ENCODE measurements at places on chromosomes 4 and X.

DNA sequence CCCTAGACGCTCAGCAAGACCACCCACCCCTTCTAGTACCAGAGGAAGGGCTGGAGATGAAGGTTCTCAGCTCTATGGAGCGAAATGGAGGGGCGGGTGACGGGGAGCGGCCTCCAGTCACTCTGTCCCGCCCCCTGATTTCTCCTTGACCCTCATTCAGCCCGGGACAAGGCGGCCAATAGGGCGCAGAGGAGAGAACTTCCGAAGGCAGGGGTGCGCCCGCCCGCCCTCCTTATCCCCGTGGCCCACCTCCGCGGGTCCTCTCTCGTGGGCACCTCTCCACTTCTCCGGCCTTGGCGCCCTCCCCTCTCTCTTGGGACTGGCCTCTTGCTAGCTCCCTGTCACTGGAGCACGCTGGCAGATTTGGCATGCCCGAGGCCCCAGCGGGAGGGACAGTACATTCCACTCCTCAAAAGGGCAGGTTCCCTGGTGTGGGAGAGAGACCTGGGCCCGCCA lies 1.1 kb upstream of the SEPTIN6 start:
- DNase-seq: no peak

DNA sequence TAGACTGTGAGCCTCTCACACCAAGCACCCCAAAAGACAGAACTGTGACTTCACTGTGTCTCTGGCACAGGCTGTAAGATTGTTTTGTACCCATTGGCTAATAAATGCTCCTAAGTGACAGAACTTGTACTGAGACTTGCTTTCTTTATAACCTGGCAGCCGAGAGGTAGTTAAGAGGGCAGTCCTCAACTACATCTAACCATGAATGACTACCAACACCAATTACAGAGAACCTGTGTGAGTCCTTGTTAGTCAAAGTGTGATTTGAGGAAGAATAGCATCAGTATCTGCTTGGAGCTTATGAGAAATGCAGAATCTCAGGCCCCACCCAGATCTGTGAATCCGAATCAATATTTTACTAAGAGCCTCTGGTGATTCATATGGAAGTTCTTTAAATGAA lies 154.0 kb upstream of the FTHL17 start:
- no peak for DNase-seq

DNA sequence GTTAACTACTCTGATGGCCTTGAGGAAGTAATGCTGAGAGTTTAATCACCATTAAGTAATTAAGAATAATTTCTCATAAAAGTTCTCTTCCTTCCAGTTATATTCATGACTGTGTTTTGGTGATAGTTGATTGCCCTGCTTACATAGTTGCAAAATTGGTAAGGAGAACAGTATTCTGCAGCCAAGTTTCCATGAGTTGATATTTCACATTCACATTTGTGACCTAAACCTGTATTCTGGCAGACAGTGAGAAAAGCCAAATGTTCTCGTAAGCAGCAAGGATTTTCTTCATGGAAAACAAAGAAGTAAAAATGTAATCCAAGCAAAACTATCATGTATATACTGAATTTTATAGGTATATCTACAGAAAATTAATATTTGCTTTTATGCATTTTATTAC lies 187.8 kb upstream of the NUDT6 start:
- DNase-seq: no peak

DNA sequence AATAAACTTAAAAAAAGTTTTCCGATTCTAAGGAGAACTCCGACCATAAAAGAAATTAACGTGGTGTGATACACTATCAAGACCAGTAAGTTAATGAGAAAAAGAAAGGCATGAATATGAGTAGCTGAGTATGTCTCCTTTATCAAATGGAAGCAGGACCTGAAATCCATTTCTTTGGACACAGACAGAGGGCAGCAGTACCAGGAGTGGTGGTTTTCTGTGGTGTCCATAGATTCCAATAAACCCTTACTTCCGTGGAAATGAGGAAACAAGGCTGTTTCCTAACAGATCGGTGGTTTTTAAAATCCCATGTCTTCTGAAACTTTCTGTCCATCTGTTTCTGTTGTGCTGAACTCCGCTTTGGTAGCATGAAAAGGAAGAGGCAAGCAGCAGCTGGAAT lies 128.5 kb upstream of the TSPAN5 start:
- DNase-seq: no peak

- no peak for DNase-seq
These were observed 88.6 kb downstream of the PDGFRA start for GRCh38 chr4:54317690-54318089.

DNA sequence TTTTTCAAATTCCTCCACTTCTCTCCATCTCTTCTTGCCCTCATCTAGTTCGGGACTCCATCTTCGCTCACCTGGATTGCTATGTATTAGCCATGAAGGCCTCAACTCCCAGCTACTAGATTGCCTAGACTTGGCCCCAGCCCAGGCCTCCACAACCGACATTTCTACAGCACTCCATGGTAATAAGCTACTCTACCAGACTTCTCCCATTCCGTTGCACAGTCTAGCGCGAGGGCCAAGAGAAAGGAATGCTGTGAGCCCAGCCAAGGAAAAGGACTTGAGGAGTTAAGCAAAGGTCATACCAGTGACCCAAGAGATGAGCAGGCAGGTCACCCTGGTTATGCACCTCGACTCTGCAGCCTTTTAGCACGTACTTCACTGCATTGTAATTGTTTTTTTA lies 75.6 kb downstream of the SOWAHB start:
- no peak for DNase-seq

DNA sequence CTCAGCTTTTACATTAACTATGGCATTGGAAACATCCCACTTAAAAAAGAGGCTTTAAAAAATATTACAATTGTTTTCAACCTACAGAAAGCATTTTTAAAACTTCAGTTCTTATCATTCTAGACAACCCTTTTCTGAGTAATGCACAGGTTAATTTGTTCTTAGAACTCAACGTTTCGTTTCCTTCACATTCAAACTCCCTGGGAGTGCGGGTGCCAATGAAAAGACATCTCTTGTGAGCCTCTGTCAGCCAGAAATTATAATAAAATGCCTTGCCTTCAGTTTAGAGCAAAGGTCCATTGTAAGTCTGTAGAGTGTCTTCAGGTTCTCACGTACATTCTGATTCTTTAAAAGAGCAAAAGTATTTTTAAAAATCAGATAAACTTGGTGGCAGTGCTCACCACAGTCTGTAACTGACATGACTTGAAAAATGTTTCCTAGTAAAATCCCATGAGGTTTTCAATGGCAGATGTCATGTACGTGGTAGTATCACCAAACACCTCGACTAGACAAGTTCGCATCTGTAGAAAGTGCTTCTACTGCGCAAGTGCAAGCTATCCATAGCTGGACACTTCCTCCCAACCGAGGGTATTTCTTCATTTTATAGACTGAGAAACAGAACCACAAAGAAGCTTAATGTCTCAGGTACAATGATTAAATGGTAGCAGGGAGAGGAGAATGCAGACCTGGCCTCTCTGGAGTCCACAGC lies 65.8 kb downstream of the HAUS3 start:
- DNase-seq: no peak

DNA sequence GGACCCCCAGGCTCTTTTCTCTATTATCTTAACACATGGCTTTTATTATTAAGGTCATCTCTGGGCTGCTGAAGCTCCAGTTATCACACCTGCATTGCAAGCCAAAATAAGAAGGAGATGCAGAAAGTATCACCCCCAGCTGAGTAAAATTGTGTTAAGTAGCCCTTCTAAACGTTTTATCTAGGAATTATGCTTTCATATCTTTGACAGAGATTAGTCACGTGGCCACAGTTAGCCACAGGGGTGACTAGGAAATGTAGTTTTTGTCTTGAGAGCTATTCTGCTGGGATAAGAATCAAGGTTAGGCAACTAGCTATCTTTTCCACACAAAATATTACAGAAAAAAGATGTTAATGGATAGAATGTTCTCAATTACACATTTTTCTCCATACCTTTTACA lies 102.1 kb downstream of the ANXA3 start:
- no peak for DNase-seq

GRCh38 chr4:68658672-68659071 lies 11.8 kb downstream of the UGT2B15 start:
- no peak for DNase-seq

DNA sequence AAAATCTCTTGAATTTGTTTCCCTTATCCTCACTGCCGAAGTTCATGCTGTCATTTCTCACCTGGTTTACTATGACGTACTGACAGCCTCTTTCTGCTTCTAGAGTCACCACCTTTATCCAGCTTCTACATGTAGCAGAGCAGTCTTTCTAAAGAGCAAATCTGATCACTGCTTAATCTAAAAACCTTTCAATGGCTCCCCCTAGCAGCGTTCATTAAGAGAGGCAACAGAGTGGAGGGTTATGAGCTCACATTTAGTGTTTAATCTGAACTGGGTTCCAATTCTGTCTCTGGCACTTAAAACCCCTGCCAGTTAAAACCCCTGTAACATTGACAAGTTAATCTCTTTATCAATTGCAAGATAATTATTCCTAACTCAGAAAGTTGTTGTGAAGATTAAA lies 4.4 kb downstream of the RBPJ start:
- no peak for DNase-seq

DNA sequence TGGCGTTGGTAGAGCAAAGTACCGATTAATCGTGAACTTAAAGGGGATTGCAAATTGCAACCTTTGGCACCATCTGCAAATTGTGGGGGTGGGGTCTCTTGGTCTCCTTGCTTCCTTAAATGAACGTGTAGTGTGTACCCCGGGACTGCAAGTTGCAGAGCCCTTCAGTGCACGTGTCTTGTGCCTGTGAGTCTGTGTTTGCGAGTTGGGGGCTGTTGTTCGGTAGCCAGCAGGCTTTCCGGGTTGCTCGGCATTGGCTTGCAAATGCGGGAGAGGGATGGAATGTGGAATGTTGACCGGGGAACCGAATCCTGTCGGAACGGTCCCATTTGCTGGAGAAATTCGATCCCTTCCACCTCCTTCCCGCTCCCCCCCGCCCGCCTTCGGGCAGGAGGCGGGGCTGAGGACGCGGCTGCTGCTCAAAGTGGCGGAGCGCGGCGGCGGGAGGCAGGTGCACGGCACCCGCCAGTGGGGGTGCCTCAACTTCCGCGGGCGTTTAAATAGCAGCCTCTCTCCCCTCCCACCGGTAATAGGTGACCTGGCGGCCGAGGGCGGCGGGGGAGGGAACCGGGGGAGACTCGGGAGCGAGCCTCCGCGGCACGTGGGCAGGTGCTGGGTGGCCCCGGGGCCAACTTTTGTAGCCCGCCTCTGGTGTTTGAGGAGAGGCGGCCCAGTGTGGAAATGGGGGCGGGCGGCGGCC lies 1.5 kb downstream of the JADE1 start:
- peak; percentile 84 for DNase-seq

GRCh38 chr4:41573502-41574001 lies 35.6 kb downstream of the LIMCH1 start:
- DNase-seq: no peak

GRCh38 chr4:26709246-26709645 lies 125.4 kb downstream of the TBC1D19 start:
- no peak for DNase-seq

- DNase-seq: no peak
These were observed 12.8 kb downstream of the SCARB2 start for GRCh38 chr4:76200771-76201231.

- DNase-seq: no peak
These were observed 19.1 kb upstream of the KIAA0232 start for GRCh38 chr4:6763330-6763851.

- no peak for DNase-seq
These were observed 340.0 kb downstream of the FBXW7 start for GRCh38 chr4:152195888-152196287.

DNA sequence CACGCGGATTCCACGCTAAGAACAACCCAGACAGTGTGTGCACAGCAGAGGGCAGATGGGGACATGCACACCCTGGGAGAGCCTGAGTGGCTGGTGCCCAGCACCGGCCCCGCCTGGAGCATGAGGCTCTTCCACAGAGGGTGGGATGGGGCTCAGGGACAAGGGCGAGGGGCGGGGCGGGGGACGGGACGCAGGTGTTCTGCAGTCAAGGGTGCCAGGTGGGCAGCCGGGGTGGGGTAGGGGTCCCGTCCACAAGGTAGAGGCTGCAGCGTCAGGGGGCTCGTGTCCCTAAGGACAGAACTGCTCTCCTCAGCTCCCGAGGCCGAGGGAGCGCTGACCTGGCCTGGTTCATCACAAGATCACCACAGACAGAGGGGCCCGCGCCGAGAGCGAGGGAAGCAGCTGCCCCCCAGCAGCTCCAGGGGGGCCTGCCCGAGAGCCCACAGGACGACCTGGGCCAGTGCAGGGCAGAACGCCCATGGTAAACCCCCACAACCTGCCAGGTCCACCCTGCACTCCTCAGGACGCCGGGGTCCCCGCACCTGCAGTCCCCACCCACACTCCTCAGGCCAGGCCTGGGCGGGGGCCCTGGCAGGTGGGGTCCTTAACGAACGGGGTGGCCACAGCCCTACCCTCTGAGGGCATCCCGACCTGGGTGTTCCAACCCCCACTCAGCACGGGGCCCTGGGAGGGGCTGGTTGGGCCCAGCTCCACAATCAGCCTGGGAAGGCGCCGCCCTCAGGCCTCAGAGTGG lies 26.7 kb downstream of the CTBP1 start:
- DNase-seq: no peak

DNA sequence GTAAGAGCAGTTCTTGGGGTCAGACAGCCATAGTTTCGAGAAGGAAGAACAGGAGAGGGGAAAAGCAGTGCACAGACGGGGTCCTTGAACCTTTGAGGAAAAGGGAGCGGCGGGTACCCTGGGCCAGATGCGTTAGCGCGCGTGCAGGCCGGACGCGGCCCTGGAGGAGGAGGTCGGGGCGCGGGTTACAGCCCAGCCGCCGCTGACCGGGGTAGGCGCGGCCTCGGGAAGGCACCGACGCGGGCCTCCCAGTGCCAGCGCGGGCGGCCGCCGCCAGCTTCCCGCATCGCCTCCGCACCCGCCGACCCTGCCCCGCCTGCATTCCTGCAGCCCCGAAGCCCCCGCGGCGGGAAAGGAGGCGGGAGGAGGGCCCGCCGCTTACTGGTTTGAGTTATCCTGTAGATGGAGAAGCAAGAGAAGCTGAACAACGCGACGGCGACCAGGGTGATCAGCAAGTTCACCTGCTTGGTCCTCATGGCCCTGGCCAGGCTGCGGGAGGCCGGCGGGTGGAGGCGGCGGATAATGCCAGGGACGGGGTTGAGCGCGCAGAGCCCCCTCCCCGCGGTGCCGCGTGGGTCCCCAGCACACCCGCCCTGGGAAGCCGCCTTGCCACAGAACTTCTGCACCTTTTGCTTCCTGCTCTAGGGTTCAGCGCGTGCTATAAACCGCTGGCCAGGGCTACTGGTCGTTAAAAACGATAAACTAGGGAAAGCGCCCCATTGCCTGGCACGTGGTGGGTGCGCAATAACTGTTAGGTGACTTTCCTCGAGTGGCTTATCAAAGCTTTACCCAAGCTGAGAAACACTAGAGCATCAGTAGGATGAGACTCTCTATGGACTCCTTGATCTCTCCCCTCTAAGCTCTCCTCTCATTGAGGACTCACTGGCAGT lies at the start of gene MGAT4D:
MGAT4D (minus strand) TSS at position 547 of the 890 bp plus-strand sequence; CDS start at position 476, 71 bp downstream.
- no peak for DNase-seq

- no peak for DNase-seq
These were observed 48.7 kb downstream of the DDX60 start for GRCh38 chr4:168269896-168270295.

GRCh38 chr4:116639070-116639577 lies 446.3 kb downstream of the TRAM1L1 start:
- no peak for DNase-seq

Measured in activated CD8-positive, alpha-beta memory T cell treated with anti-CD3 and anti-CD28 coated beads, Interleukin-2, amount 50 U/mL, for 4 hours (primary cell).